ENCODE measurements at places on chromosomes 4 and X.

GRCh38 chrX:136094962-136095361, 52.4 kb upstream of the FHL1 start:
- DNase-seq: no peak

- no peak for DNase-seq
These were observed 16.0 kb upstream of the FGF16 start for GRCh38 chrX:77431227-77431626.

GRCh38 chrX:67342138-67342537, 201.7 kb upstream of the AR start:
- DNase-seq: no peak

- no peak for DNase-seq
These were observed 64.5 kb downstream of the CENPC start for GRCh38 chr4:67480810-67481209.

- DNase-seq: peak; percentile 45
These were observed 154.5 kb downstream of the MSN start for GRCh38 chrX:65821721-65822496.

DNA sequence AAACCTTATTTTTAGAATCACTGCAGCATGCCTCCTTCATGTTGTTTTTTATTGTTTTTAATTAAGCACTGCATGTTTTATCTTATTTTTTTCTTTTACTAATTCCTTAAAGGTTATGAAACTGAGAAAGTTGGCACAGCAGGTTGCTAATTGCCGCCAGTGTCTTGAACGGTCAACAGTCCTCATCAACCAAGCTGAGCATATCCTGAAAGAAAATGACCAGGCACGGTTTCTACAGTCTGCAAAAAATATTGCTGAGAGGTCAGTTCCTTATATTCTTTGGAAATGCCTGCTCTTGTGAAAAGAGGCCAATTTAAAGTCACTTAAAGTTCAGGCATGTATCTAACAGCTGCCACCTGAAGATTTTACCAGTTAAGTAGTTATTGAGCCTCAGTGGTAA, 76.8 kb downstream of the TEX13B start:
- DNase-seq: no peak

- peak; percentile 77 for DNase-seq
These were observed at the start of gene TRIM61 for GRCh38 chr4:164977243-164978164. TSS of gene TRIM61 (minus strand) at chr4:164977657. CDS start at chr4:164970002, 7,655 bp downstream.

- DNase-seq: no peak
These were observed 80.2 kb downstream of the SYNPO2 start for GRCh38 chr4:118968813-118969212.

- DNase-seq: no peak
These were observed 106.6 kb upstream of the PDE5A start for GRCh38 chr4:119735165-119735651.

DNA sequence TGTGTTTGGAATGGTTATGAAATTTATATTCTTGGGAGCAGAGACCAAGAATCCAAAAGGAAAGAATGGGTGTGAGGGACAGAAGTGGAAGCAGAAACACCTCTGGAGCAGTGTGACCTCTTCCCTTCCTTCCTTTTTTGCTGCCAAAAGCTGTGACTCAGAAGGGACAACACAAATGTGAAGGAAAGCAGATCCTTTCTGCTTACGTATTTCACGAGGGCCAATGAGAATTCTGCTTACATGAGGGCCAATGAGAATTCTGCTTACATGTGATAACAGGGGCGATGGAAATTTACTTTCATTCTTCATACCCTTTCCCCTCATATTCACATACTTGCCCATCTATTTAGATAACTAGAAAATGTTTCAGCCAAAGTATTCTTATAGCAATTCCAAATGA, 404.6 kb downstream of the PRDM5 start:
- peak; percentile 29 for DNase-seq

GRCh38 chr4:164320847-164321246, 433.1 kb upstream of the SMIM31 start:
- DNase-seq: no peak

- DNase-seq: no peak
These were observed 10.6 kb upstream of the PRDM8 start for GRCh38 chr4:80186676-80187075.

DNA sequence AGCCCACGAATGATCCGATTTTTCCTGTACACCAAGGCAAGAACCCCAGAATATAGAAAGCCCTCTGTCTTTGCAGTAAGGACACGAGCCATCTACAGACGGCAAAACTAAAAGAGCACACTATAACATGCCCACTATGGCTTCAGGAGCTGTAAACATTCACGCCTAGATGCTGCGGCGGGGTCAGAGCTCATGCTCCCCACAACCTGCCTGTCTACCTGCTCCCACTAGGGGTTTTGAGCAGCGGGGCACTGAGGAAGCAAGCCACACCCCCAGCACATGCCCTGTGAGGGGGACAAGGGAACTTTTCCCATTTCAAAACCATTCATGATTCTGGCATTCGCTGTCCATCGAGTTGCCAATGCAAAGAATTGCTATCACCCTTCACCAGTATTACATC, 144.8 kb downstream of the PAPSS1 start:
- DNase-seq: no peak

DNA sequence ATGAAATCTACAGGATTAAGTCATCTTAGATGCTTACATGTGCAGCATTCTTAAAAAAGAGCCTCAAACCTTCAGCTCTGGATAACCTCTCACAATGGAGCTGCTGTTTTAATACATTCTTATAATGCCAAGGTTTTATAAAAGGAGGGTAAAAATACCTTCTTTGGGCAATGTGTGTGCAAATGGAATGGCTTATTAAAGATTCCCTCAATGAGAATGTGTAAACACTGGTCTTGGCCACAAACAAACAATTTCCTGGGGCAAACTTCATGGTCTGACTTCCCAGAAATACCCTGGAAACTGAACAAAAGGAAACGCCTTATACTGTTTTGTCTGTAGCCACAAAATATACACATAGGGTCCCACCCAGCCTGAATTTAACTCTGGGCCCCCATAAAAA, 148.6 kb upstream of the INTU start:
- DNase-seq: no peak

DNA sequence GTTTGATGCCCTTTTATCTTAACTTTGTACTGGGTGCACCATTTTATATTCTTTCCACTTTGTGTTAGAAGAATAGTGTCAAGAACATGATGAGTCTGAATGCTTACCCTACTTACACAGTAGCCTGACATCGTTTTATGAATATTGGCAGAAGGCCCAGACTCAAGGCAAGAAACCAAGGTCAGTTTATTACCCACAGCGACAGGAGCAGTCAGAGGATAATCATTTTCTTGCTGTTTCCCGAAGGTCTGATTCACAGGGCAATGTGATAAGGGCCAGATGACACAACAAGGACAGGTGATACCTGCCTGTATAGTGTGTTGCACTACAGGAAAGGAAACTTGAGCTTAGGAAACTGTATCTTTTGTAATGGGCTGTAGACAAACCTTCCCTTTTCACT, 417.4 kb downstream of the SPOCK3 start:
- no peak for DNase-seq

GRCh38 chrX:15673970-15674369, 9.4 kb upstream of the CLTRN start:
- no peak for DNase-seq

DNA sequence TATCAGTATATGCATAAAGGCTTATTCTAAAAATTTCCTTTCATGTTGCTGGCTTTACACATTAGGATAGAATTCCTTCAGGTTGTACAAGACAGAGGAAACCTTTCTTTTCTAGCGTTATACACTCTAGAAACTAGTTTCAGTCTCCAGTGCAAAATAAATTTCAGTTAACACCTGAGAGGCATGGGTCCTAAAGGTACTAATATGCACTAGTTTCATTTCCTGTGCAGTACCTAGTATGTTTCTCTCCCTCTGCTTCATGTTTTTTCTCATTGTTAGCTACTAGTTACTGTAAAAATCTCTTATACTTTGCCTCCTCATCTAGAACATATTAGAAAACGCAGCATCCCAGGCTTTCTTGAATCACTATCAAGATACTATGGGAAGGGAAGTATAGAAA, 54.0 kb downstream of the SNX25 start:
- DNase-seq: peak; percentile 25

DNA sequence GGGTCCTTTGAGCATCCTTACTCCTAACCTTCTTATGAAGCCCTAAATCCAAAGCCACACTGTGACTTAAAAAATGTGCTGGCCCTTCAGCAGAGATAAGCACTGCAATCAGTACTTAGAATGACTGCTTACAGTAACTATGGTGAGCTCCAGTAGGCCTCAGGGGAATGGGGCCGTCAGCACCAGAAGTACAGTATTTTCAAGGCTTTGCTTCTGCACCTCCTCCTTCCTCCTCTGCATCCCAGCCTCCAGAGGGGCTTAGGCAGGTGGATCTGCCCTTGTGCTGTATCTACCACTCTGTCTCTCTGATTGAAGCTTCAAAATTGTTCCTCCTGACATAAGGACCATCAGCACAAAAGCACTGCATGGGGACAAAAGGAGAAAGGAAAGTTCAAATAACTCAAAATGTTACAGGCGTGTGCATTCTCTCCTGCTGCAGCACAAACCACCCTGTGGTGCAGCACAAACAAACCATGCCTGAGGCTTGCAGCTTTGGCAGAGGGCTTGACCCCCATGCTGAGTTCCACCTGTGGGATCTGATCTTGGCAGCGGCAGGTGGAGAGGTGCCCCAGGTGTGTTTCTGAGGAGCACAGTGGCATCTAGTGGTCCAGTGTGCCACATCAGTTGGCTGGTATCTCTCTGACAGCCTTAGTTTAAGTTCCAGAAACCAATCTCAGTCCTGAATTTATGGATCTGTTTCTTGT, 164.7 kb downstream of the SOWAHB start:
- no peak for DNase-seq

GRCh38 chr4:145979160-145979559, 40.5 kb upstream of the ZNF827 start:
- no peak for DNase-seq

- DNase-seq: no peak
These were observed 316.7 kb upstream of the KLF3 start for GRCh38 chr4:38347251-38347650.
